ENCODE measurements at places on chromosomes 13 and 19.

GRCh38 chr19:16066611-16067104 lies 9.6 kb upstream of the TPM4 start:
- no peak overlapping the region for H3K27ac ChIP-seq
- no peaks in the 10 kb centered on the region for H3K4me1 ChIP-seq
- no peaks in the 10 kb centered on the region for H3K27me3 ChIP-seq
- H3K4me3 ChIP-seq: no peak overlapping the region
- DNase-seq: peak; percentile 53

DNA sequence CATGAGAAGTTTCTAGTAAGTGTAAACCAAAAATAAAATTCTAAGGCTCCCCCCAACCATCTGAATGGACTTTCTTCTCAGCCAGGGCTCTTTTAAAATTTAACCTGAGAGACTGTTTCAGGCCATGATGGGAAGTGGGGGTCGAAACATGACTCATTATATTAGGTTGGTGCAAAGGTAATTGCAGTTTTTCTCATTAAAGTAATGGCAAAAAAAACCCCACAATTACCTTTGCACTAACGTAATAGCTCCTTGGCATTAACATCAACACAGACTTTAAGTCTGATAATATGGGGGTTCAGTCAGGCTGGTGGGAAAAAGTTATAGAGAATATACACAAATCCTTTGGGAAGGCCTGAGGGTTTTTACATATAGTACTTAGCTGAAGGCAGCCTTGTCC lies 9.4 kb upstream of the SPART start:
- H3K27ac ChIP-seq: no peak overlapping the region
- no peaks in the 10 kb centered on the region for H3K4me1 ChIP-seq
- DNase-seq: no peak
- H3K36me3 ChIP-seq: no peaks in the 10 kb centered on the region

DNA sequence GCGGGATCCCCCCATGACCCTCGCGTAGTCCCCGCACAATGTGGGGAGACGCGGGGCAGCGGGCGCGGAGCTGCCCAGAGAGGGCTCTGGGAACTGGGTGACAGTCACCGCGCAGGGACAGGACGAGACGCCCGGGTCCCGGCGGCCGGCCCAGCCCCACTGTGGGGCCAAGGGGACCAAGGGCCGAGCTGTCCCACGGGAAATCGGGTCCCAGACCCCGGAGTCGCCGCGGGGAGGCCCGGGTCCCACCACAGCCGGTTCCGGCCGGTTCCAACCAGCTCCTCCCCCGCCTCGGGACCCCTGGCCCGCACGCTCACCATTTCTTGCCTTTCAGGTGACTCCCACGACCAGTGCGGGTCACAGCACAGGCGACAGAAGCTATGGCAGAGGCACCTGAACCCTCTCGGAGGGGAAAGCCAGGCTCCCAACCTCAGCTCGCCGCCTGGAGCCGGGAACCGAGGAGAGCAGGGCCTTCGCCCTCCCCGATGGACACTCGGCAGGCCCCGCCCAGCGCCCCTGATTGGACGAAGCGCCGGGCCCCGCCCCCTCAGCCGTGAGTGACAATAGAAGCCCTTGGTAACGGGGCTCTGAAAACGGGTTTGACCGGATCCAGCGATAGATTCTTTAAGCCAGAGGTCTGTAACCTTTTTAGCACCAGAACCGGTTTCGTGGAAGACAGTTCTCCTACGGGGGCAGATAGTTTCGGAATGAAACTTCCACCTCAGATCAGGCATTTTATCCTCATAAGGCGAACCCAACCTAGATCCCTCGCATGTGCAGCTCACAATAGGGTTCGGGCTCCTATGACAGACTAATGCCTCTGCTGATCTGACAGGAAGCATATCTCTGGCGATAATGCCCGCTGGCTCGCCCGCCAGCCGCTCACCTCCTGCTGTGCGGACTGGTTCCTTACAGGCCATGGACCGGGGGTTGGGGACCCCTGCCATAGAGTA lies at the start of gene ZNF433:
Gene ZNF433, minus strand, starts transcription at position 460 of the 953 bp plus-strand sequence. Its CDS starts 140 bp downstream, at position 320.
- peak; percentile 97 for DNase-seq
- peaks cover 6% of the 10 kb centered on the region for H3K4me1 ChIP-seq
- no peaks in the 10 kb centered on the region for H3K36me3 ChIP-seq
- H3K27ac ChIP-seq: peak within 1 kb of the TSS; percentile 62
- H3K4me3 ChIP-seq: peak within 1 kb of the TSS; percentile 92
- no peaks in the 10 kb centered on the region for H3K27me3 ChIP-seq

DNA sequence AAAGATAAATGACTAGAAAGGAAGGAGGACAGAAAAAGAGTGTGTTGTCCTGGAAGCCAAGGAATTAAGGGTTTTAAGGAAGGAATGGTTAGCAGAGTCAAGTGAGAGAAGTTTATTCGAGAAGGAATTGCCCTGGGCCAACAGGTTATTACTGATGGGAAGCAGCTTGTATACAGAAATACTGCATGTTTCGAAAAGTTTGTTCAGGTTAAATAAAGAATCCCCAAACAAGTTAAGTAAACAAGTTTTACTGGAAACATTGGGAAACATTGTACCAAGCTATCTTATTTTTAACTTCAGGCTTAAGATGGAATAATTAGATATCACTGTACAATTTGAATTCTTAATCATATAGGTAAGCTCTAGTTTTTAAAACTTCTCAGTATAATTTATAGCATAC lies 28.2 kb upstream of the FBXL3 start:
- H3K4me1 ChIP-seq: no peaks in the 10 kb centered on the region
- DNase-seq: no peak
- H3K27me3 ChIP-seq: no peaks in the 10 kb centered on the region
- H3K36me3 ChIP-seq: peaks cover 24% of the 10 kb centered on the region
- H3K27ac ChIP-seq: no peak overlapping the region
- no peak overlapping the region for H3K4me3 ChIP-seq

DNA sequence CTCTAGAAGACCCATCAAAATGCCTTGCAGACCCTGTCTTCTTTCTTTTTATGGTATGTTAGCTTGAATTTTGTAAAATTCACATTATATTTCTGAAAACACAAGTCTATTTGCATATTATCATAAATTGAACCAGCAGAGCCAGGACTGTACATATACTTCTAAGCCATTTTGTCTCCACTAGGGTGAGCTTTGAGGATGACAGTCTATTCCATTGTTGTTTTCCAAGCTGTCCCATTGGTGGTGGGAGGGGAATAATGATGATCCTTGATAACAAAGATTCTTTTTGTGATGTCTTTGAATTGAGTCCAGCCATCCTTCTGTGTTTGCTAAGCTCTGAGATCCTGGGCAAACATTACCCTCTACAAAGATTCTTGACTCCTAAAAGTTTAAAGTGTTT lies 359.3 kb upstream of the PCDH20 start:
- H3K4me1 ChIP-seq: no peaks in the 10 kb centered on the region
- H3K4me3 ChIP-seq: no peak overlapping the region
- no peak for DNase-seq

DNA sequence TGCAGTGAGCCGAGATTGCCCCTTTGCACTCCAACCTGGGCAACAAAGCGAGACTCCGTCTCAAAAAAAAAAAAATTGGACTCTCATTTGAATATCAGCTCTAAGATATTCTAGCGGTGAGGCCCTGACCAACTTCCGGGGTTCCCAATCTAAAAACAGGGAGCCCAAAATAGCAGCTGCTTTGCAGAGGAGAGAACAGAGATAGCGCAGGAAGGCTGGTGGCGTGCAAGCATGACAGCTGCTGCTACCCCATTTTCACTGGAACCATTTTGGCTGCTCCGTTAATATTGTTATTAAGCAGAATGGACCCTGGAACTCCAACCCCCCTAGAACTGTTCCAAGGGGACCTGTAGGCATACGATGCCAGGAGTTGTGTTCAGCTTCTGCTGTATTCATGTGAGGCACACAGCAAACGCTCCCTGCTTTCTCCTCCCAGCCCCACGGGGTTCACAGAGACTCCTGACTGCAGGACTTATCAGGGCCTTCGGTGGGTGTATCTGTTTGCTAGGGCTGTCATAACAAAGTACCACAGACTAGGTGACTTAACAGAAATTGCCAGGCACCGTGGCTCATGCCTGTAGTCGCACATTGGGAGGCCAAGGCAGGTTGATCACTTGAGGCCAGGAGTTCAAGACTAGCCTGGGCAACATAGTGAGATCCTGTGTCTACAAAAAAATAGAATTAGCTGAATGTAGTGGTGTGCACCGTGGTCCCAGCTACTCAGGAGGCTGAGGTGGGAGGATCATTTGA lies 11.5 kb downstream of the STXBP2 start:
- H3K4me1 ChIP-seq: peaks cover 4% of the 10 kb centered on the region
- no peaks in the 10 kb centered on the region for H3K36me3 ChIP-seq
- H3K27ac ChIP-seq: no peak overlapping the region
- no peak for DNase-seq
- H3K27me3 ChIP-seq: 0 out of 2 replicates have a peak, but pooled peaks cover 3% of the 10 kb centered on the region

DNA sequence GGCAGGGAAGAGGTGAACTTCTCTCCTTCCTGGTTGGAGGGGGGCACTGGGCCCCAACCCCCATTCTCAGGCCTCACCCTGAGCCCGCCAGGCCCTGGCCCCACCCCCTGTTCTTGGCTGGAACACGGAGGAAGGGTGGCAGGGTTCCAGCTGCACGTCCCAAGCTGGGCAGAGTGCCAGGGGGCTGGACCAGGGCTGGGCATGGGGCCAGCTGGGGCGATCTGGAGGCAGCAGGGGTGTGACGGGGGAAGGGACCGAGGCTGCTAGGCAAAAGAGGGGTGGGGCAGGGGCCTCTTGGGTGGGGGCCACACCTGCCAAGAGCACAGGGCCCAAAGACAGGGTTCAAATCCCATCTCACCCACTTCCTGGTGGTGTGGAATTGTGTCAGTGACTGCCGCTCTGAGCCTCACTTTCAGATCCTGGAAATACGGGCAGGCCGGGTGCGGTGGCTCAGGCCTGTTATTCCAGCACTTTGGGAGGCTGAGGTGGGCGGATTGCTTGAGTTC lies 2.2 kb downstream of the HIF3A start:
- H3K4me1 ChIP-seq: peaks cover 30% of the 10 kb centered on the region
- peak; percentile 93 for DNase-seq
- no peaks in the 10 kb centered on the region for H3K36me3 ChIP-seq
- H3K27ac ChIP-seq: no peak overlapping the region

GRCh38 chr13:46773541-46773940 lies 23.4 kb downstream of the ESD start:
- H3K27ac ChIP-seq: no peak overlapping the region
- no peaks in the 10 kb centered on the region for H3K27me3 ChIP-seq
- peaks cover 68% of the 10 kb centered on the region for H3K36me3 ChIP-seq
- H3K4me1 ChIP-seq: no peaks in the 10 kb centered on the region

GRCh38 chr13:80132741-80133601 lies 208.0 kb downstream of the SPRY2 start:
- H3K36me3 ChIP-seq: no peaks in the 10 kb centered on the region
- peak overlapping the region; percentile 47 for H3K4me3 ChIP-seq
- H3K27ac ChIP-seq: peak overlapping the region; percentile 57
- H3K27me3 ChIP-seq: no peaks in the 10 kb centered on the region

DNA sequence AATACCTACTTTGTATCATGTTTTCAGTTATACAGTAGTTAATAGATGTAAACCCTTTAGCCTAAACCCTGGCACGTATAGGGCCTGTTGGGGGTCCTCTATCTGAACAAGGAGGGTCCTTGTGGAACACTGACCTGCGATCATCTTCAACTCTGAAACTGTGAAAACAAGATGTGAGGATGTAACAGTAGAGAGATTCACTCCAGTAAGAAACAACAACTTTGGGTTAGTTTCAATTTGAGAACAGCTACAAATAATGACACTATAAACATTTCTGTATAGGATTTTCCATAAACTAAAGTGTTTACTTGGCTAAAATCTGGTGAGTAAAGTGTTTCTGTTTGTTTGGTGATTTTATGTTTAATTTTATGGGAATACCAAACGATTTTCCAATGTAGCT lies 2.1 kb downstream of the CLC start:
- H3K4me3 ChIP-seq: no peak overlapping the region
- no peaks in the 10 kb centered on the region for H3K36me3 ChIP-seq
- peaks cover 3% of the 10 kb centered on the region for H3K27me3 ChIP-seq
- DNase-seq: no peak
- H3K4me1 ChIP-seq: no peaks in the 10 kb centered on the region

DNA sequence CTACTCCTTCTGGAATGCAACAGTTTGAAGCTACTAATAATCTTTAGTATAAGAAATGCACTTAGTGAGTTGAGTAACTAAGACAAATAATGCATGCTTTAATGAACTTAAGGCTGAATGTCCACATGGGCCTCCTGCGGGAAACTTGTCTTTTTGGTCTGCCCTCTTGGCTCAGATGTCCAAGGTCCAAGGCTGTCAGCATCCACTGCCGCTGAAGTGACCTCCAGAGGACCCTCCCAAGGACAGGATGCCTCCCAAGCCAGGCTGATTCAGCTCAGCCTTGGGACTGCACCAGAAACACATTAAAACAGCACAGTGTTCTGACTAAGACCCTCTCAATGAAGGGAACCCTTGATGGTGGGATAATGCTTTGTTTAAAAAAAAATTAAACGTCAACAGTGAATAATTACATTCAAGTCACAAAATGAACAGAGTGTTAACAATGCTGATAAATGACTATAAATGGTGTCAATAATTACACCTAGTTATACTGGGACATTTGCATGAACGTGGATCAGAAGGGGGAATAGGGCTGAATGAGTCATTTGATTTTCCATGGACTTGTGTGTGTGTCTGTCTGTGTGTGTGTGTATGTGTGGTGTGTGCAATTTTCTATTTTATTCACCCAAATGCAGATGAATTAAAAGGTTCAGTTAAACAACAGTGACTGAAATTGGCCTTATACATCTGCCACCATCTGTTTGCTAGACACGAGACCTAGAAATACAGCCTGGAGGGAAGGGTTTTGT lies 150.5 kb downstream of the COL4A1 start:
- peaks cover 48% of the 10 kb centered on the region for H3K36me3 ChIP-seq
- H3K4me3 ChIP-seq: no peak overlapping the region
- DNase-seq: no peak
- H3K27ac ChIP-seq: no peak overlapping the region

GRCh38 chr13:110771194-110771593 lies 57.7 kb downstream of the ING1 start:
- no peak for DNase-seq
- no peaks in the 10 kb centered on the region for H3K4me1 ChIP-seq
- H3K36me3 ChIP-seq: no peaks in the 10 kb centered on the region
- no peaks in the 10 kb centered on the region for H3K27me3 ChIP-seq
- H3K4me3 ChIP-seq: no peak overlapping the region

GRCh38 chr13:110108348-110109139 lies 198.4 kb downstream of the COL4A1 start:
- H3K4me1 ChIP-seq: peaks cover 4% of the 10 kb centered on the region
- no peak overlapping the region for H3K27ac ChIP-seq
- DNase-seq: peak; percentile 71
- H3K4me3 ChIP-seq: no peak overlapping the region
- no peaks in the 10 kb centered on the region for H3K36me3 ChIP-seq
- H3K27me3 ChIP-seq: no peaks in the 10 kb centered on the region

GRCh38 chr19:35633727-35634440 lies 5.0 kb downstream of the RBM42 start:
- H3K36me3 ChIP-seq: peaks cover 35% of the 10 kb centered on the region
- H3K4me1 ChIP-seq: peaks cover 1% of the 10 kb centered on the region

DNA sequence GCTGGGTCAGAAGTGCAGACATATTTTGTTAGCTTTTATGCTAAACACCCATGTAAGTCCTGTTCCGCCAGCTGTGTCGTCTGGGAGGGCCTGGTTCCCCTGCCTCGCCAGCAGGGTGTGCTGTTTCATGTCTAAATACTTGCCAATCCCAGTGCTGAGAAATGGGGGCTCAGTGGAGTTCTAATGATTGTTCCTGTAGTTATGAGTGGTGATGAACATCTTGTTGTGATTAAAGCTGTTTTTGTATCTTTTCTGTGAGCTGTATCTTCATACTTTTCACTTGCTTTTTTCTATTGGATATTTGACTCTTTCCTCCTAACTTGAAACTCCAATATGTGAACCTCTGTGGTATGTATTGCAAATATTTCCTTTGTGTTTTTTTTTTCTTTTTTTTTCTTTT lies 32.7 kb downstream of the KDM4B start:
- no peaks in the 10 kb centered on the region for H3K36me3 ChIP-seq
- H3K4me3 ChIP-seq: no peak overlapping the region
- no peaks in the 10 kb centered on the region for H3K27me3 ChIP-seq
- H3K27ac ChIP-seq: no peak overlapping the region
